AML-193 (cell line): ENCODE measurements at places on chromosomes 16 and 17.

GRCh38 chr17:82972836-82973372 lies 106.5 kb upstream of the METRNL start:
- DNase-seq: no peak

- DNase-seq: no peak
Measured at GRCh38 chr17:67136191-67137025, 92.1 kb downstream of the CACNG1 start.

- no peak for DNase-seq
Measured at GRCh38 chr17:50634224-50634914, at the start of gene ABCC3. ABCC3 (plus strand) TSS chr17:50634881; CDS start chr17:50634937, 56 bp downstream.

GRCh38 chr17:42358434-42358833 lies 29.8 kb downstream of the STAT3 start:
- no peak for DNase-seq

- DNase-seq: no peak
Measured at GRCh38 chr17:67801626-67802175, 23.6 kb upstream of the BPTF start.

GRCh38 chr16:65005696-65006095 lies 116.2 kb downstream of the CDH11 start:
- no peak for DNase-seq
